ENCODE measurements at places on chromosomes 1 and 21. TPM values are rescaled to one million over a fixed set of nuclear protein-coding genes. Genes with fewer than 3 reads are reported as not detected.

GRCh38 chr1:193070942-193071341 lies 11.5 kb downstream of the RO60 start:
- H3K36me3 ChIP-seq, result peaks cover 28% of the 10 kb centered on the region
- H3K27ac ChIP-seq, result peak overlapping the region; percentile 81
- H3K4me3 ChIP-seq, result no peak overlapping the region
- H3K4me1 ChIP-seq, result peaks cover 41% of the 10 kb centered on the region

Gene ERG
- not detected for total RNA-seq

DNA sequence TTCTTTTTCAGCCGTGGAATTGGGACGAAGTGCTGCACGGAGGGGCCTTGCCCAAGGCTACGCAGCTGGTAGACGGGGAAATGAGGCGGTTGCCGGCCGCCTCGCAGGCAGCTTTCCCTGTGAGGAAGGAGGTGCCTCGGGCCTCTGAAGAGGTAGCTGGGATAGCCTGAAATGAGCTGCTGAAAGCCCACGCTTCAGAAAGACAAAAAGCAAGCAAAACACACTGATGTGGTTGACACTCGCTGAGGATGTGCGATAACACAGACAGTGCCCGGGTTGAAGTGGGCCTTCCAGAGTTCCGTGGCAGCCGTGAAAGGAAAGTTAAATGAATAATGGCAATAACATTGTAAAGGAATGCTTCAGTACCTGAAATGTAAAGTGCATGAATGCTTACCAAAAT lies 47.2 kb downstream of the S1PR1 start:
- H3K4me1 ChIP-seq, result peaks cover 94% of the 10 kb centered on the region
- no peaks in the 10 kb centered on the region for H3K27me3 ChIP-seq
- peak overlapping the region; percentile 60 for H3K4me3 ChIP-seq

Gene DEGS1
- total RNA-seq, result 76.9 TPM

All from activated CD4-positive, alpha-beta T cell treated with anti-CD3 and anti-CD28 coated beads, Interleukin-2, amount 10 ng/mL, durations not matched to agents 7 days and 5 days (primary cell).